Progenitor cell of endocrine pancreas (in vitro differentiated cells): ENCODE measurements at places on chromosomes 13 and 19.

DNA sequence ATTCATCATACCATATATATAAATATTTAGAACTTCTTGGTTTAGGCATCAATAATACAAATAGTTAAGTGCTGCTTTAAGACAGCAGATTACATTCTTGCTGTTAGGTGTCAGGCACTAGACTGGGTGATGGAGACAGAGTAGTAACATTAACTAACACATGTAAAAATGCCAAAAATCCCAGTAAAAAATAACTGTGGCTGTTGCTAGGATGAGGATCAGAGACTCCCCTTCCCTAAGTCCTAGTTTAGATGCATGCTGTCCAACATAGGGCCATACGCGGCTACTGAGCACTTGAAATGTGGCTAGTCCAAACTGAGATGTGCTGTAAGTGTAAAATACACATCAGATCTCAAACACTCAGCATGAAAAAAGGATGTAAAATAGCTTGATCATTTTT is 94.7 kb downstream of the CDADC1 start:
- DNase-seq, result no peak

DNA sequence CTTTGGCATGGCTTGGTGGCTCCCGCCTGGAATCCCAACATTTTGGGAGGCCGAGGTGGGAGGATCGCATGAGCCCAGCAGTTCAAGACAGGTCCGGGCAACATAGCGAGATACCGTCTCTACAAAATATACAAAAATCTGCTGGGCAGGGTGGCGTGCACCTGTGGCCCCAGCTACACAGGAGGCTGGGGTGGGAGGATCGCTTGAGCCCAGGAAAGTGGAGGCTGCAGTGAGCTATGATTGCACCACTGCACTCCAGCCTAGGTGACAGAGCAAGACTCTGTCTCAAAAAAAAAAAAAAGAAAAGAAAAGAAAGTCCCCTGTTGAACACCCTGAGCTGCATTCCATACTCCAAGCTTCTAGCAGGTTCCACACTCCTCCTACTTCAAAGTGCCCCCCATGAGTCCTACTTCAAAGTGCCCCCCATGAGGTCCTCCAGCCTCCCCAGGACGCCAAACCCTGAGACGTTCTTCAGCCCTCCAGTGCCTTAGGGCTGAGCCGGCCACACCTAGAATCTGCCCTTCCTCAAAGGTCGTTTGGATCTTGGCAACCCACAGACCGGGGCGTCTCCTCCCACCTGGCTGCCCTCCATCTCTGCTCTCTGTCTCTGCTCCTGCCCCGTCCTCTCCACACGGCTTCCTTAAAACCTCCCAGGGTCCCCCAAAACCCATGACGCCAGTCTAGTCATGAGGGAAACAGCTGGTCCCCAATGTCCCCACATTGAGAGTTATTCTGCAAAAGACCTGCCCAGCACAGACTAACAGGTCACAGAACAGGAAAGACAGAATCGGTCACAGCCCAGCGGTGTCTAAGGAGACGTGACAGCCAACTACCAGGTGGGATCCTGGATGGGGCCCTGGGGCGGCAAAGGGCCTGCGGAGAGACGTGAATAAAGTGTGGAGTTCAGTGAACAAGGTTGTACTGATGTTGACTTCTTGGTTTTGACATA is 4.8 kb downstream of the TJP3 start:
- no peak for DNase-seq

DNA sequence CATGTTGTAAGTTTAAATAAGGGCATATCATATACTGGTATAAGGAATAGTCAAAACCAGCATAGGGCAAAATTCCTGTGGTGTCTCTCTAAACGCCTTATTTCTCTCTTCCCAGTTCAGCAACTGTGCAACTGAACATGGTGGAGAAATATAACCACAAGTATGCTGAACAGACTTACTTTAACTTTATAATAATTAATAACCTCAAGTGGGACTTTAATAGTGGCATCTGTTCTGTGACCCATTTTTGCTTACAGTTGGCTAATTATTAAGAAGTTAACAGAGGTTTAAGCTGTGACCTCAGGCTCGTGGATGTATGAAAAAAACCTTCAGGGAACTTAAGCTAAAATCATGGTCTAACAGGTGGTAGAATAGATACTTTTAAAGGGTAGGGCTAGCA is 54.3 kb downstream of the MICU2 start:
- no peak for DNase-seq

- no peak for DNase-seq
Observed at GRCh38 chr13:72643311-72643989, 84.0 kb downstream of the MZT1 start.

DNA sequence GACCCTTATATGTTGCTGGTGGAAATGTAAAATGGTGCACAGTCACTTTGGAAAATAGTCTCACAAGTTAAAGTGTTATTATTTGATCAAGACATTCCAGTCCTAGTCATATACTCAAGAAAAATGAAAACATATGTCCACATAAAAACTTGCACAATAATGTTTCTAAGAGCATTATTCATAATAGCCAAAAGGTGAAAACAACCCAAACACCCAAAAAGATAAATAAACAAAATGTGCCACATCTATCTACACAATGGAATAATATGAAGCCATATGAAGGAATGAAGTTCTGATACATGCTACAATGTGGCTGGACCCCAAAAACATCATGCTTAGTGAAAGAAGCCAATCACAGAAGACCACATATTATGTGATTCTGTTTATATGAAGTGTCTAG is 14.4 kb upstream of the AKAP8 start:
- no peak for DNase-seq

DNA sequence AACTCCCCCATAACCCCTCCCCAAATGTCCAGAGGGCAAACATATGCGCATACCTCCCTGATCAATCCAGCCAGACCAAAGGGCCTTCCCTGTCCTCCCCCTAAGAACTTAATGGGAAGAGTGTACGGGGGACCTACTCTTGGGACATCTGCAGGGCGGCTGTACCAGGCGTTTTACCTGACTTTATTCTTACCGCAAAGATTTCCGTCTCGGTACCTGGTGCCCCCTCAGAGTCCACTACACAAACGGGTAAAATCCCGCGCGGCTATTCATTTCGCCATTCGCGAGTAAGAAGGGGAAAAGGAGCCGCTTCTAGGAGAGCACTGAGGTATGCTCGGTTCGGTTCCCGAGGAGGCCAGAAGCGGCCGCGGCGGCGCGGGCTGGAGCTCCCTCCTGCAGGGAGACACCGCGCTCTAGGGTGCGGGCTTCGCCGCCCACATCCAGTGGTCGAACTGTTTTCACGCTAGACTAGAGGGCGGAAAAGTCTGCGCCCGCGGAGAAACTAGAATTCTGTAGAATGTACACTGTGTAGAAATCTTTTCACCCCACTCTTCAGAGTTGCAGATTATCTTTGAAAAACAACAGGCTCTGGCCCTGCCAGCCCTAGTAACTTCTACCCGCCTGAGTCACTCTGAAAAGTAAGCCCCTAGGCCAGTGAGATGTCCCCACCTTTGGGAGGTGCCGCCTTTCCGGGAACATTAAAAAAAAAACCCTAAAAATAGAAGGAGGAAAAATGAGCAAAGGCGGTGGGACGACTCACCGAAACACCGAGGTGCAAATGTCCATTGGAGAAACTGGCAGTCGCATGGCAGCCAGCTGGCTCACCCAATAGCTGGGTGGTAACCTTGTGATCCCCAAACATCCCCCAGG is 3.8 kb upstream of the TSHZ3 start:
- DNase-seq, result no peak

DNA sequence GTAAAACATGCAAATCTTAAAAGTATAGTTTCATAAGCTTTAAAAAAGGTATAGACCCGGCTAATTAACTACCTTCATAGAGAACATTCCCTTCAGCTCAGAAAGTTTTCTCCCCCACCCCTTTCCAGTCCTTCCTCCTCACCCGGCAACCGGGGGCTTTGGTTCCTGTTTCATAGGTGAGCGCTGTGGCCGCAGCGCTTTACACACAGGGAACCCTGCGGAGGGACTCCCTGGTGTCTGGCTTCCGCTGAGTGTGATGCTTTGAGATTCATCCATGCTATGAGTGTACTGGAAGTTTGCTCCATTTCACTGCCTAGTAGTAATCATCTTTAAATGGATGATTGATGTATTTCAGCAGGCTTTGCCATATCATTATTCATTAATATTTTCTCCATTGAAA is 26.0 kb upstream of the PABPC3 start:
- no peak for DNase-seq

DNA sequence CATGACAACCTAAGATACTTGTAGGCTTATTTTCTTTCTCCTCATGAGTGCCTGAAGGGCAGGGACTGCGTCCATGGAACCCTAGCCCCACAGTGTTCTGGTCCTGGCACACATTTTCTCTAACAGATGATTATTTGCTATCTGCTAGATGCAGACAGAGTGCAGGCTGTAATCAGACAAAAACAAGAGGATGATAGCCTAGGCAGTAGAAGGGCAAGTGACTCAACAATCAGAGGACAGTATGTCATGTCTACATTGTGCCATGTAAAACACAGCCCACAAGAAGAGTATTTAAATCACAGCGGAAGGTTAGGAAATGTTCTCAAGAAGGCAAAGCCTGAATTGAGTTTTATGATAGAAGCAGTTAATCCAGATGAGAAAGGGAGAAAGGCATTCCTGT is 29.3 kb downstream of the MIPEP start:
- DNase-seq, result no peak

GRCh38 chr13:33723365-33723764 is 94.6 kb upstream of the RFC3 start:
- DNase-seq, result no peak

GRCh38 chr19:48290771-48291488 is 21.0 kb downstream of the ZNF114 start:
- DNase-seq, result peak; percentile 76

DNA sequence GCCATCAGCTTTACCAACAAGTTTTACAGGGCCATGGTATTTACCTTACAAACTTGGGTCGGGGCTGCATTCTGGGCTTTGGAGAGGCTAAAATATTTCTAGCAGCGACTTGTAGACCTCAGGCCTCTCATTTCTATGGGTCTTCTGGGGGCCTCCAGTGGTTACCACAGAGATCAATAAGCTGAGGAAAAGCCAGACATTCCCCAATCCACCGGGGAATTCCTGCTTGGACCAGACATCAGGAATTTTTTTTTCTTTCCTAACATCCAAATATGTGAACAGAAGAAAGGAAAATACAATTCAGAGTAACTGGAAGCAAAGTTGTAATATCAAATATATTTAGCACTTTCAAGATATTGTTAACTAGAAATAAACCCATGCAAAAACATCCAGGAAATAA is 1.5 kb downstream of the DZIP1 start:
- DNase-seq, result no peak

GRCh38 chr19:46737298-46737654 is 8.6 kb upstream of the FKRP start:
- no peak for DNase-seq

DNA sequence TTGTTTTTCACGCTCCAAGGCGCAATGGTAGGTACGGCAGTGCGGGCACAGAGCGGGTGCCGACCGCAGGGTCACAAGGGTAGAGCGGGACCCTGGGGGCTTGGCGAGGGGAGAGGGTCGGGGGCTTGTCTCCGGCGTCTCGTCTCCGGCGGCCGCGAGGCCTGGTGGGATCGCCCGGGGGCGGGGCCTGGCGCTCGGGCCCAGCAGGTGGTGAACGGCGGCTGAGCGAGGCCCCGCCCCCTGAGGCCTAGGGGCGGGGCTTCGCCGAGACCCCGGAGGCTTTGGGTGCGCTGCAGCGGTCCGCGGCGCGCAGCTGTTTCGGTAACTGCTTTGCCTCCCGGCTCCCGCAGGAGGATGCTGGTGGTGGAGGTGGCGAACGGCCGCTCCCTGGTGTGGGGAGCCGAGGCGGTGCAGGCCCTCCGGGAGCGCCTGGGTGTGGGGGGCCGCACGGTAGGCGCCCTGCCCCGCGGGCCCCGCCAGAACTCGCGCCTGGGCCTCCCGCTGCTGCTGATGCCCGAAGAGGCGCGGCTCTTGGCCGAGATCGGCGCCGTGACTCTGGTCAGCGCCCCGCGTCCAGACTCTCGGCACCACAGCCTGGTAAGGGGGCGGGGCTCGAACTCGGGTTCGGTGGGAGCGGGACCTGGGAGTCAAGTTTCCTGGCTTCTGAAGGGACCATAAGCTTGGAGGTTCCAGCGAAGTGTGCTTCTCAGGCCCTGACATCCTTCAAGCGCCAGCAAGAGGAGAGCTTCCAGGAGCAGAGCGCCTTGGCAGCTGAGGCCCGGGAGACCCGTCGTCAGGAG is at the start of gene TSEN34:
Gene TSEN34, plus strand, starts transcription at position 298 of the 800 bp plus-strand sequence. Its CDS starts 57 bp downstream, at position 355.
- peak; percentile 82 for DNase-seq

DNA sequence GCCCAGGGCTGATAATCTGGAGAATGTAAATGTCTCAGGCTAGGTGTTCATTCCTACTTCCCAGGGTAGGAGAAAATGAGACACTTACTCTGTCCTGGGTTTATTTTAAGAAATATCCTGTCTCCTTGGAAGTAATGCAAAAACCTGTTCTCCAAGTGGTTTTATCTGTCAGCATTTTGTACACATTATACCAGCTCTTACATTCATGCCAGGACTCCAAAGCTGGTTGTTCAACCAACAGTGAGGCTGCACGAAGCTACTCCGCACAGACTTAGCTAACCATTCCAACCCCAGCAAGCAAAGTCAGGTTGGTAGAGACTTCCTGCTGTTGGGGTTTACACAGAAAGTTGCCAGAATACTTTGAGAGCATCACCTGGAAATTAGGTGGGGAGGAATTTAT is 55.6 kb downstream of the SLC7A1 start:
- DNase-seq, result no peak

DNA sequence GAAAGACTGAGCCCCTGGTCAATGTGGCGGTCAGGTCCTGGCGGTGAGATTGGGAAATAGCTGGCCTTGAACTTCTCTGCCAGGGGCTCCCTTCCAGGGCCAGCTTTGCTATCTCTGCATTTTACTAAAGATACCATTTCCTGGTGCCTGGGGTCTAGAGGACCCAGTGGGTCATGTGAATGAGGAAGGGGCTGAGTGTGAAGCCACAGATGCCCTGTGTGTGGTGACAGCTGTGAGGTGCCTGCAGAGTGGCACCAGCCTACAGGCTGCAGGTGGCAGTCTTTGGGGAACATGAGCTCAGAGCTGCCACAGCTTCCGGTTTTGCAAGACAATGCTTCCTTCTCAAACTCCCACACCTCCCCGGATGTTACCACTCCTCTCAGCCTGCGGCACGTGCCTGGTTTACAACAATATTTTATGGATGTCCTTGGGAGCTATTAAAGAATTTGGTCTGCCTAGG is 5.2 kb upstream of the MLNR start:
- DNase-seq, result no peak

- DNase-seq, result no peak
Observed at GRCh38 chr19:30029721-30030510, 87.9 kb downstream of the URI1 start.

- no peak for DNase-seq
Observed at GRCh38 chr13:97858161-97858560, 95.3 kb upstream of the IPO5 start.

DNA sequence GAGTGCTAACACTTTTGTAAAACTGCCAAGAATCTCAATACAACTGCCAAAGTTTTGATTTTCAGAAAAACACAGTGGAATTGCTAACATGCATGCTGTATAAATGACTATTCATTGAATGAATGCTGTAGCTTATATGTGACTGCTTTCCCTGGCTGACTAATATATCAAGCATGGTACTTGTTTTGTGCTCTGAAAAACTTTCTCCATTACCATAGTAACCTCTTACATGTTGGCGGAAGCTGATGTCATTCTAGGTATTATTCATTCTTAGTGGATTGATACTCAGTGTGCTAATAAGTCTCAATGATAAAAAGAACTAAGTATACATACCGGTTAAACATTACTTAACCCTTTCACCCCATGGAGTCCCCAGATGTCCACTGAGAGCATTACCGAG is 166.1 kb upstream of the MYO16 start:
- no peak for DNase-seq

GRCh38 chr13:41654796-41655195 is 197.4 kb downstream of the RGCC start:
- no peak for DNase-seq
